ENCODE measurements at places on chromosomes 5 and 9.

DNA sequence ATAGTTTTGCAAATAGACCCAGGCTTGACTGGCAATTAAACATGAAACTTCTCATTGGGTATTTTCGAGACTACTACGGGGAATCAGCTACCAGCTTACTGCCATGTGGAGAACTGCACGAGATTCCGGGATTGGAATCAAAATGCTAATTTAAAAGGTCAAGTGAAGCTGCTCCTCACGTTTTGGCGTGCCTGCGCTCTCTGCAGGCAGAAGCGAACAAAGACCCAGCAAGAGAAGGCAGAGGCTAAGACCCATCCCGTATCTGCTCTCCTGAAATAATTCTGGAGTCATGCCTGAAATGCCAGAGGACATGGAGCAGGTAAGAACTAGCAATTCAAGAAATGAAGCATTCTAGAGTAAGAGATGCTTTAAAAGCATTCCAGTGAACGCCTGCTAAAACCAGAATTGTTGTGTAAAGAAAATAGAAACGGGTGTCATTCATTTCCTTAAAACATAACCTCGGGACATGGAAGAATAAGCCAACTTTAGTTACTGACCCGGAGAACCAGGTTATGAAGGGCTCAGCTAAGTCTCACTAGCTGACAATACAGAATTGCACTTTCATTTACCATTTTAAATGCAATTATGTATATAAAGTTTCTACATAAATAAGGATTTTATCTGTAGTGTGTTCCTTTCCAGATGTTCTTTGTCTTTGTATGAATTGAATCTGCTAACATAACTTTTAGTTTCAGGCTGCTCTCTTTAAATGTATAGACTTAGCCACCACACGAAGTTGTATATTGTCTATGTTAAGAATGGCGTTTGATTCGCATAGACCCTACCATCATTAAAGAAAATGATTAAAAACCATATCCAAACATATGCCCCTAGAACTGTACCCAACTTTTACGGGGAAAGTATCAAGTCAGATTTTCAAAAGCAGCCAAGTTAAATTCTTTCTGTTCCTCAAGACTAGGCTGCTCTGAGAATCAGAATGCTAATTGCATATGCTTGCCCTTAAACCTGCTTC is 2.0 kb upstream of the MAT2B start:
- DNase-seq = peak; percentile 35

GRCh38 chr9:132001567-132001966 is 78.1 kb downstream of the MED27 start:
- DNase-seq = no peak

- DNase-seq = no peak
Measured at GRCh38 chr5:129362456-129362855, 97.6 kb upstream of the ADAMTS19 start.

DNA sequence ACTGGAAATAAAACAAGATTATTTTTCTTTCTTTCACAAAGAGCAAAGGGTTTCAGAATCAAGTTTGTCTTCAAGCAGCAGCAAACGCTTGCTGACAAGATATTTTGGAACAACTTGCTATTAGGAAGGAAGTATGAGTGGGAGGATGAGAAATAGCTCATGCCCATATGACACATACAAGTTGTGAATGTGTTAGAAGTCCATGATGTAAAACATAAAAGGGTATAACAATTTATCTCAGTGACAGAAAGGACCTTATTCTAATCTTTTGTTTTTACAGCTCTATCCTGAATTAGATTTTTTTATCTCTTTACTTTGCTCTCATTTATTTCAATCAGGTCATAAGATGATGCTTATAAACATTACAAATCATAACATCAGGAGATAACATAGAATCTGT is 516.6 kb upstream of the MEF2C start:
- DNase-seq = no peak

DNA sequence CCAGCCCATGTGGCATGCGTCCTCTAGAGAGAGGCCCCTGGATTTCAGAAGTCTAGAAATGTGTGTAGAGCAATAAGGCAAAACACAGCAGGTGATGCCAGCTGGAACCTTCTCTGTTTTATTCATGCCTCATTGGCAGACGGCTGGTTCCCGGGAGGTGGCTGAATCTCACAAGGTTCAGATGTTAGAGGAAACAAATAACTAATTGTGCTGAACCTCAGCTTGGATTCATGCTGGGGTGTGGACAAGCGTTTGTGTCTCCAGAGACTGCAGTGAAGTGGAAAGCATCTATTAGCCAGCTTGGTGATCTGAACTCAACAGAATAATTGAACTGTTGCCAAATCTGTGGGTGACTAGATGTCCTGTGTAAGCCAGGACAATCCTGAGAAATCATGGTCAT is 131.1 kb upstream of the NR4A3 start:
- no peak for DNase-seq

GRCh38 chr9:78563269-78563668 is 266.3 kb downstream of the PSAT1 start:
- DNase-seq = no peak

GRCh38 chr5:74017112-74017511 is 391.1 kb downstream of the ARHGEF28 start:
- DNase-seq = no peak

DNA sequence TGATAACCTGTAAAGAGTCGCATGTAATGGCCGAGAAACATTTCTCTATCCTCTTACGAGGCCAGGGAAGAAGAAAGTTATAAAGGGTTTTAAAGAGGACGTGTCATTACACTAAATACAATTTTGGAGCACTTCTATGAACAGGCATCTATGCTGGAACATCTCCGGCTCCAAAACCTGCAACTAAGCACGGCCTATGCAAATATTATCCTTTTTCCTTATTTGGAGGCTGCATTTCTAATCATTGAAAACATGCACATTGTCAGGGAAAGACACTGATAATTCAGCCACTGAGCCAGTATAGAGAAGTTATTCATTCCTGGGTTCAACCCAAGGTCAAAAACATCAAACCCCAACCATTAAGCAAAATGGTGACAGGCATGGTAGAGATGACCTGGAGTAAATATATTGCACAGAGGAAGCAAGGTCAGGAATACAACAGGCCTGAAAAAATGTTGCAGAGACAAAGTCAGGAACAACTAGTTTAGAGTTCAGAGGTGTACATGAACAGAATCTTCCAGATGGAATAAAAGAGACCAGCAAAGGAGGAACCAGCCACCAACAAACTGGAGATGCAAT is 674.1 kb downstream of the NR2F1-AS1 start:
- DNase-seq = no peak

DNA sequence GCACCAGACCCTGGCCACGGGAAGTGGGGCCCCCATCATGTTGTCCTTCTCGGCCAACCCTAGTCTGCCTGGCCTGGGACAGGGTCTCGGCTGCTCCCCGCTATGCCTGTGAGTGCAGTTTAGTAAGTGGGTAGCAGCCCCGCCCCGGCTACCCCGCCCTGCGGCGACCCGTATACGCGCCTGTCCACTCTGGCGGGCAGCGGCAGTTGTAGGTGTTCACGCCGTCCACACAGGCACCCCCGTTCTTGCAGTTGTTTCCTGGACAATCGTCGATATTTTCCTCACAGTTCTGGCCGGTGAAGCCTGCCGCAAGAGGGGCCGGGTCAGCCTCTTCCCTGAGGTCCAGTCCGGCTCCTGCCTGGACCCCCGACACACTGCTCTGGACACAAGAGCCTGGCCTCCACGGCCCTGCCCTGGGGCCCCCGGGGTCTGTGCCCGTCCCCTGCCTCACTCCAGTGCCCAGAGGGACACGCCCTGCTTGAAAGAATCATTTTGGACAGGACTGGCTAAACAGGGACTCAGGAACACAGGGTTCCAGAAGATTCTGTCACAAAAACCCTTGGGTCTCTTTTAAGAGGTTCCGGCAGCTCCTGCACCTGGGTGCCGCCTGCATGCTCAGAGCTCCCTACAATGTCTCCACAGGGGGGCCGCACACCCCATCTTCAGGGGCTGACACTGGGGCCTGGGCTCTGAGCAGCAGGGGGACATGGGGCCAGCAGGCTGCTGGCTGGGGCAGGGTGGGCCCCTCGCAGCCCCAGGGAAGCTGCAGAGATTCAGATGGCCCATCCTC is 26.4 kb downstream of the NOTCH1 start:
- DNase-seq = no peak

GRCh38 chr5:44935262-44935661 is 126.5 kb downstream of the MRPS30 start:
- no peak for DNase-seq

GRCh38 chr9:36316611-36317317 is 58.5 kb upstream of the GNE start:
- no peak for DNase-seq

- DNase-seq = no peak
Measured at GRCh38 chr5:41240985-41241384, 27.7 kb upstream of the C6 start.
